ENCODE measurements at places on chromosomes 16 and 17.

GRCh38 chr16:11692651-11693050 lies 24.4 kb downstream of the SNN start:
- DNase-seq: no peak

- no peak for DNase-seq
Observed at GRCh38 chr17:21678393-21679081, 13.8 kb upstream of the KCNJ18 start.

DNA sequence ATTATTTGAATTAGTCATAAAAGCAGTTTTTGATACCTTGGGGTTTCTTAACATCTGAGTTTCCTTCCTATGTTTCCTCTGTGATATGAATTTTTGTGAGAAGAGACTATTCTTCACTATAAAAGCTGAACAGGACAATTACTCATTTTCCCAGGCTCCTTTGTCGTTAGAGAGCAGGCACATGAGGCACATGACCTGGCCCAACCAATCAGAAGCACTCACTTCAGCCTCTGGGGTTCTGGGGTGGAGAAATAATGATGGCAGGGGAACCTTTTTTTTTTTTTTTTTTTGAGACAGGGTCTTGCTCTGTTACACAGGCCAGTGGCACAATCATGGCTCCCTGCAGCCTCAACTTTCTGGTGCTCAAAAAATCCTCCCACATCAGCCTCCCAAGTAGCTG lies 145.5 kb upstream of the ASIC2 start:
- no peak for DNase-seq

DNA sequence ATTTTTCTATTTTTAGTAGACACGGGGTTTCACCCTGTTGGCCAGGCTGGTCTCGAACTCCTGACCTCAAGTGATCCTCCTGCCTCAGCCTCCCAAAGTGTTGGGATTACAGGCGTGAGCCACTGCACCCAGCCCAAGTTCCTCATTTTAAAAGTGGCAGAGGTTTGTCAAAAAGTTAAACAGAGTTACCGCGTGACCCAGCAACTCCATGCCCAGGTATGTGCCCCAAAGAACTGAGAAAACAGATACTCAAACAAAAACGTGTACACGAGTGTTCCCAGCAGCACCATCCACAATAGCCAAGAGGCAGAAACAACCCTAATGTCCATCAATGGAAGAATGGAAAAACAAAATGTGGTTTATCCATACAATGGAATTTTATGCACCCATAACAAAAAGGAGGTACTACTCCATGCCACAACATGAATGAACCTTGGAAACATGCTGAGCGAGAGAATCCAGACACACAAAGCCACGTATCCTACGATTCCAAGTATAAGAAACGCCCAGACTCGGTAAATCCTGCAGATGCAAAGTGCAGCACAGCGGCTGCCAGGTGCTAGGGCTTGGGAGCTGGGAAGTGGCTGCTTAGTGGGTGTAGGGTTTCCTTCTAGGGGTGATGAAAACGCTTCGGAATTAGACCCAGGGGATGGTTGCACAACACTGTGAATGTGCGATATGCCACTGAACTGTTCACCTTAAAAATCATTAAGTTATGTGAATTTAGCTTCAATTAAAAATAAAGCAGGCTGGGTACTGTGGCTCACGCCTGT lies 24.8 kb downstream of the ADCY9 start:
- no peak for DNase-seq

- no peak for DNase-seq
Observed at GRCh38 chr17:21542991-21543390, 149.3 kb upstream of the KCNJ18 start.

GRCh38 chr16:69035375-69035774 lies 70.1 kb upstream of the HAS3 start:
- no peak for DNase-seq

- no peak for DNase-seq
Observed at GRCh38 chr16:84765616-84766580, 53.9 kb upstream of the CRISPLD2 start.

DNA sequence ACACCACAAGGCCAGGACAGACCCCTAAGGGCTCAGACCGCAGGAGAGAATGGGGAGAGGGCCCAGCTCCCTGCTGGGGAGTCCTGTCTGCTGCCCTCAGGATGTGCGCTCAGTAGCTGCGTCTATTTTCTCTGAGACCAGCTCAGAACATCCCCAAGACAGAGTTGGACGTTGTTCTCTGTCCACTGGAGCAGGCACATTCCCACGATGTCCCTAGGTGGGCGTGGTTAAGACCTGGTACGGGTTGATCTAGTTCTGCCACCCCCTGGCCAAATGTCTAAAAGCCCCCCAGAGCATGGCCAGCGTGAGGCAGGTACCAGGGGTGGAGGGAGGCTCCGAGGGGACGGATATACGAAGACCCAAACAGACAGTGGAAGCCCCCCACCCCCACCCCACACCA lies 842 bp upstream of the CALB2 start:
- DNase-seq: no peak

GRCh38 chr16:89575247-89576152 lies at the start of gene CPNE7:
TSS of gene CPNE7 (plus strand) at chr16:89575758. CDS start at chr16:89575898, 140 bp downstream.
- no peak for DNase-seq
